ENCODE measurements at places on chromosomes 11 and 22.

DNA sequence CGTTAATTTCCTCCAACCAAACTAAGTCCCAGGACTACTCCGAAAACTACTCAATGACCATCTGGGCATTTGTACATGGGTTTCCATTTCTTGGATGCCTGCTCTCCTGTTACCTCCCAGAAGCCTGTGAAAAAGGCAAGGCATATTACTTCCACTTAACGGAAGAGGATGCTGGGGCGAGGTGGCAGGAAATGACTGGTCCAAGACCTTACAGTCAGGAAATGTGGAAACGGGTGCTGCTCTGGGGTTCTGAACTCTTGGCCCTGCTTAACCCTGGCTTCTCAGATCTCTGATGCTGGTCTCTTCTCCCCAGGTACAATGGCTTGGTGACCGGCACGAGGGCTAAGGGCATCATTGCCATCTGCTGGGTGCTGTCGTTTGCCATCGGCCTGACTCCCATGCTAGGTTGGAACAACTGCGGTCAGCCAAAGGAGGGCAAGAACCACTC, 12.9 kb downstream of the ADORA2A start:
- DNase-seq = no peak

DNA sequence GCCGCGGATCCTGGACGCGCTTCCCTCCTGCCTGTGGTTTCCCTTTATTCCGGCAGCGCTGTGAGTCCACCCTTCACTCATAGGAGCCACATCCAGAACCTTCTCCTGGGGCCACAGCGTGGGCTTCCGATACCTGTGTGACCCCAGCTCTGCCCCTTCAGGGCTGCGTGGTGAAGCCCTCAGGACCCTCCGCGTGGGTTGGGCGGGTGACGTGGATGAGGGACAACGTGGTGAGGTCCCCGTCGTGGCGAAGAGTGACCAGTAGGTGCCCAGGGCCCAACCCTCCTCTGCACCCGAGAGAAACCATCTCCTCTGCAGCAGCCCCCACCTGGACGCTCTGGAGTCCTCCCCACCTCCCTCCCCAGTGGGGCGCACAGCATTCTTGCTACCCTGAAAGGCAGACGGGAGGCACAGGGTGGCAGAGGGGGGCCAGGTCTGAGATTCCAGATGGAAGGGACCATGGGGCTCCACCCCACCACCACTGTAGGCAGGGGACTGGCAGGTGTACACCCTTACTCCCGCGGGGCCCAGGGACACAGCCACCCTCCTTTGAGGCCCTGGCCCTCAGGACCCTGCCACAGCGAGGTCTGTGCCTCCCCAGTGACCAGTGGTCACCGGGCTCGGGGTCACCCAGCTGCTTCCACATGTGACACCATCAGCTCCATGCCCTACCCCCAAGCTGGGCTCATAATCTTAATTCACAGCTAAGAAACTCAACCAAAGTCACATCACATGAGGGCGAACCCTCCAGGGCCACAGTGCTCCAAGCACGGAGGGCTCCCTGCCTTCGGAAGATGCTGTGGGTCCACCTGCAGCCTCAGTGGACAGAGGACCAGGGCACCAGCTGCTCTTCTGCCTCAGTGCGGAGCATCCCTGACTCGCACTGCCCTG, 3.4 kb upstream of the ZBED4 start:
- no peak for DNase-seq

GRCh38 chr11:3022300-3022967, 30.3 kb upstream of the NAP1L4 start:
- peak; percentile 22 for DNase-seq

- DNase-seq = no peak
Observed at GRCh38 chr22:46007848-46008261, 30.9 kb upstream of the WNT7B start.

DNA sequence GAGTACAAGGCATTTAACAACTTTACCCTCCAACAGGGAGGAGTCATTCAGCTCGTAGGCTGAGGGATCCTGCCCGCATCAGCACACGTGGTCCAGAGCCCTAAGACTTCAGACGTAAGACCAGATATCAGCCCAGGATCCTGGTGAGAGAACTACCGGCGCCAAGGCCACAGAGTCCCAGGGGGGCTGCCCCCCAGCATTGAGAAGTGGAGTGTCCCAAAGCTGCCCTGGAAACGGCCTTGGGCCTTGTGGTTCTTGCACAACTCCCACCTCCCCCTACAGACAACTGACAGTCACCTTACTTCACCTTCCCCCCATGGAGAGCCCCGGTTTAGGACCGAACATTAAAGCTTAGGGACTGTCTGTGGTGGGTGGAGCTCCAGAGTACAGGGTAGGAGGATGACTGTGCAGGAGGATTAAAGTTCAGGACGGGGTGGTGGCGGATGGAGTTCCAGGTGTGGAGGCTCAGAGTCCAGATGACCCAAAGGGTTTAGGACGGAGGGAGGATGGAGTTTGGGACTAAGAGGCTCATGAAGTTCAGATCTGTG, 1.0 kb downstream of the C11orf91 start:
- no peak for DNase-seq

All from CD4-positive, alpha-beta T cell treated with Interleukin-1 beta for 1 hour (primary cell).